Stimulated activated CD4-positive, alpha-beta T cell treated with anti-CD3 and anti-CD28 coated beads, Interleukin-1b, Interleukin-23, amount 100 ng/mL, for 1 hour (primary cell): ENCODE measurements at places on chromosomes 5 and 9.

DNA sequence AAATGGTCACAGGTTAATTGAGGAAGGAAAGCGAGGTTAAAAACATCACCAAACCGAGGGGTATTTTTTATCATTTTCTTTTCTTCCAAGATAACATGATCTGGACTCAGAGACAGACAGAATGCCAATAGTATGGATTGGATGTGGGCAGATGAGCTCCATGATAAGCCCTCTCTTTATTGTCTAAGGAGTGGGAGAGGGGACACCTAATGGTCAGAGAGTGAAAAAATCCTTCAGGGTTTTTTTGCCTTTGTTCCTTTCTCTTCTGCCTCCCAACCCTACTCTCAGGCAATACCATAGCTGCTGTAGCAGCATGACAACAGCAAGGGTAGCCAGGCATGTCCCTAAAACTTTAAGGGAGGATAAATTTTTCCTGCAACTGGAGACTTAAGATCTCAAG is 94.7 kb downstream of the DIRAS2 start:
- DNase-seq: no peak

DNA sequence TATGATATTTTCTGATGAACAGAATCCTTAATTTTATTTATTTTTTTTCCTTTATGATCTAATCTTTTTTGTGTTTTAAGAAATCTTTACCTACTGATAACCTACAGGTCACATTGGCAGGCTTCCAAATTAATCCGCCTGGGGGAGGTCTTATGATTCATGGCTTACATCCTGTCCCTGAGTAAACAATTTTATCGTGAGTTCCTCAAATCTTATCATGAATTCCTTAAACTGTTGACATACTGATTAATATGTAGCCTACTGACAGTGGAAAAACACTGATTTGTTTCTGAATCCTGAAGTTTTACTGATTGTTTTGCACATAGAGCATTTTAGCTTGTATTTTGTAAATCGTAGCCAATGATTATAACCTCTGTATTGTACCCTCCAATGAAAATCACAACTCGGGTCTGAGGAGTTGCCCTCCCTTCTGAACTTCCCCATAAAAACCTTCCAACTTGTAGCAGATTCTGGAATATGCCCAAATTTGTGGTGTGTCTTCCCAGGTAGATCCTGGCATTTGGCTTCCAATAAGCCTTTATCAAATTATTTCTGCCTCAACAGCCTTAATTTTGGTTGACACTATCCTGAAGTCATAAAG is 105.6 kb downstream of the VCAN start:
- DNase-seq: no peak

GRCh38 chr9:34986540-34987047 is 3.0 kb upstream of the DNAJB5 start:
- DNase-seq: no peak

DNA sequence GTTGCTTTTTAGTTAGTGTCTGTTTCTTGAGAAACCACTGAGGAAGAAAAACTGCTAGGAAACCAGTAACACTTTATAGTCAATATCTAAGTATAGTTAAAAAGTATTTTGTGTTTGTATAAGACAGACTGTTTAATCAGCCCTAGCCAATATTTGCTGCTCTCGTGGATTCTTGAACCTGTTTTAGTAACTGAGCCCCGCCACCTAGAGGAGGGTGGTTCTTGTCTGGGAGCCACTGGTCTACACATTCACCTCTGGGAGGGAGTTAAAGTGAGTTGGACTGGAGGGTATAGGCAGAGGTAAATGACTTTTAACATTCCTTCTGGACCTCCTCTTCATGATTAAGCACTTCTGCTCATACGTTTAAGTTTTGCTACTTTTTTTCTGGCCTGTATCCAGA is 117.2 kb downstream of the SPATA31D1 start:
- no peak for DNase-seq

DNA sequence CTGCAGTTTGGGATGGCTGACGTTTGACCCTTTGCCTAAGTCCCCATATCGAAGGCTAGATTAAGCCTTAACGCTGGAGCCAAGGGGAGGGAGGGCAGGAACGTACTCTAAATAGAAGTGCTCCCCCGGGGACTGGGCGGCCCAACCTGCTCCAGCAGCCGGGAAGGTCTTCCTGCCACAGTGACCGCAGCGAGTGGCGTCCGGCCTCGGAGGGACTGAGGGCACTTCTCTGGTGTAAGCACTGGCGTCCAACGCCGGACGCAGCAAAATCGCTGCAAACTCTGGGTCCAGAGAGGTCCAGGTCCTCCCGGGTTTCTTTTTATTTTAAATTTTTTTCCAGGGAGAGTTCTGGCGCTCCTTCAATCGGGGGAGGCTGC is 505 bp upstream of the ACER2 start:
- no peak for DNase-seq

GRCh38 chr9:93479726-93480125 is 26.3 kb upstream of the FAM120AOS start:
- DNase-seq: no peak

DNA sequence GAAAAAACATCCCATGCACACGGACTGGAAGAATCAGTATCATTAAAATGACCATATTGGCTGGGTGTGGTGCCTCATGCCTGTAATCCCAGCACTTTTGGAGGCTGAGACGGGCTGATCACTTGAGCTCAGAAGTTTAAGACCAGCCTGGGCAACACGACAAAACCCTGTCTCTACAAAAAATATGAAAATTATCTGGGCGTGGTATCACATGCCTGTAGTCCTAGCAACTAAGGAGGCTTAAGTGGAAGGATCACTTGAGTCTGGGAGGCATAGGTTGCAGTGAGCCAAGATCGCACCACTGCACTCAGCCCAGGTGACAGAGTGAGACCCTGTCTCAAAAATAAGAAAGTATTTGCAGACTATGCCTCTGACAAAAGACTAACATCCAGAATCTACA is 68.4 kb downstream of the TTC39B start:
- DNase-seq: no peak

DNA sequence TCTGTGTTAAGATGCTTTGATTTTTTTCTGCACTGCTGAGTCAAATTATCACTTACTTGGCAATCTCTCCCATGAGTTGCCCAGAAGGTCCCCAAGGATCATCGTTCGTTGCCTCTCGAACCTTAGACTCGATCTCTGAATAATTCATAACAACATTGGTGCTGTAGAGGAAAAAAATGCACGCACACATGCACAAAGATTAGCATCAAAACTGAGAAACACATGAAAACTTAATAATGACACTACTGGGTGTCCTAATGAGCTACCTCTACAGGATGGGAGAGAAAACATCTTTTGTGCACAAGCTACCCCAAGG is 41.6 kb downstream of the CLINT1 start:
- DNase-seq: no peak

- DNase-seq: no peak
These were observed 47.9 kb downstream of the OLFM1 start for GRCh38 chr9:135135171-135135928.

- no peak for DNase-seq
These were observed 195.6 kb downstream of the PLK2 start for GRCh38 chr5:58264276-58264675.

DNA sequence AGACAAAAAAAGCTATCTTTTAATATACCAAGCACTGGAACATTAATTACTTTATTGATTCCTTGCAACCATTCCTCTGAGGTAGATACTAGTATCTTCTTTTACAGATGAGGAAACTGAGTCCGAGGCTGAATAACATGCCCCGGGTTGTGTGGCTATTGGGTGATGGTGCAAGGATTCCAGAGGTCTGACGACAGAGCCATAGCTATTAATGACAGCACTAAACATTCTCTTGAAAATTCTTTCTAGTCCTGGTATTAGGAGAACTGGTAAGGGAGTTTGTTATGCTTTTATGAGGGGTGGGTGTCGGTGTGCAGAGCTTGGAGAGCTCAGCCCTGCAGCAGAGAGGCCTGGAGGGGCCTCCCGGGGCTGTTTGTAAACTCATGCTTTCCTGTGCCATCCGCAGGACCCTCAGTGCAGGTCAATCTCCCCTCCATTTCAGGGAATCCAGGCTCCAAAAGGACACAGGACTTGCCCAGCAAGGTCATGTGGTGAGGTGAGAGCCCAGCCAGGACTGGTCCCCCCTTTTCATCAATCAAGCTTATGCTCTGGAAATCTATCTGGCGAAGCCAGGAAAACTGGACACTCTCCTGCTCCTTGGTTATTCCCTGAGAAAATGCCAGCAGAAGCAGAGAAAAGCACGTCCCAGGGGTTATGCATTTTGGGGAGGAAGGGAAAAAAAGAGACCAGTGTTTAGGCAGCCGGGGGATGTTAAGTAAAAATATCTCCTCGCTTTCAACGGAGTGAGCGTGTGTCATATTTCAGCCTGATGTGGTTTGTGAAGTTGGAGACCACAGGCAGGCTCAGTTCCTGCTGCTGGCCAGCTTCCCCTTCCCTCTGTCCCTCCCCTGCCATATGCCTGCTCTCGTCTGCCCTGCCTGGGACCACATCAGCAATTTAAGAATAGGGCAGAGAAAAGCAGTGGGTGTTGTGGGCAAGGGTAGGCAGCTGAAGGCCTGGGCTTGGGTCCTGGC is 3.7 kb downstream of the GSN start:
- no peak for DNase-seq

DNA sequence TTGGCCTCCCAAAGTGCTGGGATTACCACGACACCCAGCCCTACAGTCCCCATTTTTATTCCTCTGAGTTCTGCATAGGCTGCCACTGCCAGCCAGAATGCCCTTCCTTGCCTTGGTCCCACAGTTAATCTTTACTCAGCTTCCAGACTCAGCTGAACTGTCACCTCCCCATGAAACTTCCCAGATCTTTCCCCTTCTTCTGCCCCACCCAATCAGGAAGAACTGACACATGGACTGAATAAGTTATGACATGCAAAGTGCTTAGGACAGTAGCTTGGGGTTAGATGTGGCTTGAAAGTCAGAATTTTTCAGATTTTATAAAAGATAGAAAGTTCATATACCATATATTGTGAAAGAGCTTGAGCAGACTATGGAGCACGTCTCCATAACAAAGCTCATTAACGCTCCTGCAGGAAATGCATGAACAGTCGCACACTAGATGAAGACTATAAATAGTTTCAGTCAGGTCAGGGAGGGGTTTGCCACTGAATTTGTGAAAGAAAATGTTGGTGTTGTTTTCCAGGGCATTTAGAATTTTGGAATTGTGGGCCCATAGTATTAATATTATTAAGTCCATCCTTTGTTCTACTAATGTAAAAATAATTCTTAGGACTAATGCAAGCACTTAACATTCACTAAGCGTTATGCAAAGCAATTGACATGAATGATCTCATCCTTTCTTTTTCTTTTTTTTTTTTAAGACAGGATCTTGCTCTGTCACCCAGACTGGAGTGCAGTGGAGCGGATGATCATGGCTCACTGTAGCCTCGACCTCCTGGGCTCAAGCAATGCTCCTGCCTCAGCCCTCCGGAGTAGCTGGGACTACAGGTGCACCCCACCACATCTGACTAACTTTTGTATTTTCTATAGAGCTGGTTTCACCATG is 36.1 kb upstream of the DENND1A start:
- no peak for DNase-seq

DNA sequence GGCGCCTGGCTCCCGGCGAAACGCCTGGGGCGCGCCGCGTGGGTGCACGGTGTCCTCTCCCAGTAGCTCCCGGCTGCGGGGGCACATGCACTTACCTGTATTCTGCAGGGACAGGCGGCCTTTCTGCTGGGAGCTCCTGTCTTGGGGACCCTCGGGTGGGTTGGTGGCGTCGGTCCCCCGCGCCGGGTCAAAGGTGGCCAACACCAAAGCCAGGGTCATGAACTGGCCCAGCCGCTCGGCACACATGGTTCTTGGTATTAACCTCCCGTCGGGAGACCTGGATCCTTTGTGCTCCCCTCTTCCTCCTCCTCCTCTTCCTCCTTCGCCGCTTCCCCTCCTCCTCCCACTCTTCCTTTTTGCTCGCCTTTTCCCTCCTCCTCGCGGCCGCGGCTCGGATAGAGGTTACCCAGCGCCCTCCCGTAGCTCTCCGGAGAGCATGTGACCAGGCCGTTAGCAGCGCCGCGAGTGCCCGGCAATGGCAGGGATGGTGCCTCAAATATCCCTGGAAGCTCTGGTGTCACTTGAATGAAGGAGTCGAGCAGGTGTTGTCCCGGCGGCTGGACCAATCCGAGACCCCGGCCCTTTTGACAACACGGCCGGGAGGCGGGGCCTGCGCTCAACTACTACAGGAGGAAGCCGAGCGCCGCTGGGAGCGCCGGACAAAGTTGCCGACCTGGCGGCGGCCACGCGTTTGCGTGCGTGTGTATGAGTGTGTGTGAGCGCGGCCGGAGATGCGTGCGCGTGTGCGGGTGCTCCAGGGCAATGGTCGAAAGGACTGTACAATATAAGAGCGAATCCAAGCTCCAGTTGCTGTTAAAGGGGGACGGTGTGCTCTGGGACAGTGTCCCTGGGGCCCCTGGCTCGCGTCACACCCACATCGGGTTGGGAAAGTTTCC is at the start of gene STC2:
Gene STC2 (minus strand): TSS at position 467 of the 896 bp plus-strand sequence. CDS start 221 bp downstream, at position 246.
- no peak for DNase-seq

DNA sequence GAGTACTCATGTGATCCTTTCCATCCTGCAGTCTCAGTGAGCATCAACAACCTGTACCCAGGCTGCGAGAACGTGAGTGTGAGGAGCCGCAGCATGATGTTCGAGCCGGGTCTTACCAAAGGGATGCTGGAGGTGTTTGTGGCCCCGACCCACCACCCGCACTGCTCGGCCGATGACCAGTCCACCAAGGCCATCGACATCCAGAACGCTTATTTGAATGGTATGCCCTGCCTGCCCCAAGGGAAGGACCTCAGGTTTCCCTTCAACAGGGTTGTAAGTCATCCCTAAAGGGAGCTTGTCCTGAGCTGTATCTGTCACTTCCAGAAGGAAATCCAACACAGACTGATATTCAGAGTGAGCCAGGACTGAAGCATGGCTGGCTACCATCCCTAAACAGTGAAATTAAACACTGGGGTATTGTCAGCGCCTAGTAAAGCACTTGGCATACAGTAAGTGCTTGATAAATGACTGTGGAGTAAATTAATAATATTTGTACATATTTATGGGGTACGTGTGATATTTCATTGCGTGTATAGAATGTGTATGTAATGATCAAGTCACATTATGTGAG is 39.3 kb upstream of the CTSL start:
- no peak for DNase-seq

GRCh38 chr5:42268630-42269029 is 154.6 kb upstream of the GHR start:
- DNase-seq: no peak

DNA sequence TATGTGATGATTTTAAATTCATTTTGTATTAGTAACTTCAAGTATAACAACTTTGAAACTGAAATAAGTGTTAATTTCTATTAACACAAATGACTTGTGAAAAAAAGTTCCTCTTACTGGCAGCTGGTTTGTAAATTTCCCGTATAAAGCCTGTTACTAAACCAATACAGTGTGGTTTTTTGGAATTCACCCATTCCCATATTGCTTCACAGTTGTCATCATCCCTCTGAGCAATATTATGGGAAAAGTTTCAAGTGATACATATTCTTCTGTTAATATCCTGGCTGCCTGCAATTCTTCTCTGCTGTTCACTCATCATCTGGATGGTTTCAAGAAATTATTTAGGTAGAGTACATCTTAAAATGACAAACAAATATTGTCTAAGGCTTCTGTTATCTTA is 1185.1 kb upstream of the C9orf72 start:
- DNase-seq: no peak

GRCh38 chr9:76188286-76188685 is 205.9 kb downstream of the RFK start:
- DNase-seq: no peak
